RKO (cell line): ENCODE measurements at places on chromosomes 11 and 22.

DNA sequence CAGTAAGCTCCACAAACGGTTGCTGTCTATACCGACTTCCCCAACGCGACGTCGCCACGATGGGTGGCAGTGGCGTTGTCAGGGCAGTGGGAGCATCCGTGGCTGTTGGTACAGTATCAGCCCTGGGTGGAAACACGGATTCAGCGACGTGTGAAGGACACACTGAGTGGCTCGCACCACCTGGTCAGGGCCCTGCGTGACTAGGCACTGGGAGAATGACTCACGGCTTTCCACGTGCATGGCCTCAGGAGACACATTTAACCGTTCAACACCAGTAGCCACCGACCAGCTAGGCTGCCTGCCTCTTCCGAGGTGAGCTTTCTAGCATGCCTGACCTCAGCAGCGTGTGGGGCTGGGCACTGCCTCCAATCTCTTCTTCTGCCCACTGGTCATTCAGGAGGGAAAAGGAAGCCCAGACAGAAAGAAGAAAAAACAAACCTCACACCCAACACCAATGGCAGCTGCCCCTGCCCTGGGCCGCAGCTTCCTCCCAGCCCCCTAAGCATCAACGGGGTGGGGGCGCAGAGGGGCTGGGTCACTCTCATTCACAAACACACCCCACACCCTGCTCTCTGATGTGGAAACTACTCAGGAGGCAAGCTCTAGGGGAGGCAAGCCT lies 59.0 kb downstream of the MYH9 start:
- DNase-seq, result peak; percentile 27

DNA sequence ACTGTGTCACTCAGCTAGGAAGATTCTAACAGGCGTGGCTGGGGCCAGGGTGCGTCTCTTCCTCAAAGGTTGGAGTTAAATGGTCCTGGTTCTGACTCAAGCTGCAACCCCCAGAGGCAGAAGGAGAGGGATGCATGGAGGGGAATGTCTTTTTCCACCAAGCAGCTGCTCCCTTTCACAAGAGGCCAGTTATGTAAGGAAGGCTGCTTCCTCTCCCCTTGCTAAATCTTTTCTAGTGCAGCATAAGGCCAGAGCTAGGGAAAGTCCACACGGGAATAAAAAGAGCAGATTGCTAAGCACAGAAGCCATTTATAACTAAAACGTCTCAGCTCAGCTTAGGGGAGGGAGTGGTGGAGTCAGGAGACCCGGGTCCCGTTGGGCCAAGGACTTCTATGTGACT lies 10.0 kb downstream of the PVALB start:
- DNase-seq, result no peak

DNA sequence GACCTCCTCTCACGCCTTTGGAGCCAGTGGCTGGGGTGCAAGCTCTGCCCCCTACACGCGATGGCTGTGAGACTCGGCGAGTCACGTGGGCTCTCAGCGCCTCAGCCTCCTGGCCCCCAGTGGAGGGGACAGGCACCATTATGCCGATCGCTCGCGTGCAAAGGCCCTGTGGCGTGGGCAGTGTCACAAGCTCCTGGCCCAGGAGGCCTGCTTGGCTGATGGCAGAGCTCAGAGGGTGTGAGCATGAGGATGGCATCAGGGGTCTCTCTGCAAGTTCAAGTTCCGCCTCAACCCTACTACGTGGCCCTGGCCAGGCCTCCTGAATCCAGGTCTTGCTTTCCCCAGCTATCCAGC lies 90.8 kb upstream of the KCNQ1OT1 start:
- DNase-seq, result no peak

GRCh38 chr11:24312464-24313238 lies 184.2 kb upstream of the LUZP2 start:
- no peak for DNase-seq

GRCh38 chr22:27879923-27880322 lies 39.1 kb downstream of the PITPNB start:
- peak; percentile 68 for DNase-seq

DNA sequence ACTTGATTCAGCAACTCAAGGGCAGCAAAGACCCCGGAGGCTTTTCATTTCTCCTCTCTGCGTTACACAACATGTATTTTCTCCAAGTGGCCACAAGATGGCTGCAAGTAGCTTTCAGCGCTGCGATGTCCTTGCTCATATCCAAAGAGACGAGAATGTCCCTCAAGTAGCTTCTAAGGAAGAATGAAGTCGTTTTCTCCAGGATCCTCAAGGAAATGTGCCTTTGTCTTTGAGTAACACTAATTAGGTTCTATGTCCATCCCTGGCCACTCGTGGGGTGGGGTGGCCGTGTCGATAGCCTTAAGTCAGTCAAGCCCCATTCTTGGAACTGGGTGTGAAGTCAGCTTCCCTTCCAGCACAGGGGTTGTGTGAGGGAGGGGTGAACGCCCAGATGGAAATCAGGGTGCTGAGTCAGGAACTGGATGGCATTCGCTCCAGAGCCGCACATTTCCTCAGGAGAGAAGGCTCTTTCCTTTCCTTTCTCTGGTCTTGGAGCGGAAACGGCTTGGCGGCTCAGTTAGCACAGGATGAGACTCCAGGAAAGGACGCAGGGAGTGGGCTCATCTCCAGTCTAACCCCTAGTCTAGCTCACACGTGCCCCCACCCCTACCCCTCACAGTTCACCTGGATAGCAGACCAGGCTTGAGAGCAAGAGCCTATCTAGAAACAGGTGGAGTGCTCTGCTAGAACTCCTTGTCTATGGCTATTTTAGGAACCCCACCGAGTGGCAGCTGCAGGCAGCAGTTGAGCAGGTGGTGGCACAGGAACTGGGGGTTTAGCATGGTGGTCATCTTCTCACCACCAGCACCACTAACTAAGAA lies 44.3 kb downstream of the NNMT start:
- DNase-seq, result peak; percentile 84

- DNase-seq, result no peak
Measured at GRCh38 chr11:133955945-133956421, 785 bp downstream of the IGSF9B start.

DNA sequence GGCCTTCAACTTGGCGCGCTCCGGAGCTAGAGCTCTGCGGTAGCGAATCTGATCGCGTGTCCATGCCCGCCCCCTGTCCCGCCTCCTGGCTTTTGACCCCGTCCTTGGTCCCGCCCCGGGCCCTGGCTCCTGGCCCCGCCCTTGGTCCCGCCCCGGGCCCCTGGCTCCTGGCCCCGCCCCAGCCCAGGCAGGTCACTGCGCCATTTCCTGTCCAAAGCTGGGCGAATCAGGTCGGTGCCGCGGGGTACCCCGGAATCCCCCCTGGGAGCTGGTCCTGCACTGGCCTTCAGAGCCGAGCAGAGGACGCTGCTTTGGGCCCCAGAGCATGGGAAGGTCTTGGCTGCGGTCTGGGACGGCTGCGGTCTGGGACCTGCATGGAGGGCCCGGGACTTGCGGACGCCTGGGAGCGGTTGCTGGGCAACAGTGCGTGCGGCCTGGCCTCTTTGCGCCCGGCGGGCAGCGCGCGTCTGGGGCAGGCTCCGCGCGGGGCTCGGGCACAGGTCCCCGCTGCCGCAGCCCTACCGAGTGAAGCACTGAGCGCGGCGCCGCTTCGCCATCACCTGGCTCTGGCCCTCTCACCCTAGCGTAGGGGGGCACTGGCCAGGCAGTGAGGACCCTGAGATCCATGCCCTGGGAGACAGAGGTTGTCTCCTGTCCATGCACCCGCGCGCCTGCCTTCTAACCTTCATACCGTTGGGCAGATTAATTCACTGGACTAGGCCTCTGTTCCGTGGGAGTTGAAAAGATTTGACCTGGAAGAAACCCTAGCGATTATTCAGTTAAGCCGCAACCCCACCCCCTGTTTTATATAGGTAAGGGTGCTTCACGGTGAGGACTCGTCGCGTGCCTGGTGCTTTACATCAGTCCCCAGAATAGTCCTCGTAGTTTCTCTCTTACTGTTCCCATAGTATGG lies at the start of gene TTC12:
Gene TTC12 (plus strand): TSS at position 195 of the 913 bp plus-strand sequence. CDS start 1,675 bp downstream, outside the sequence.
- peak; percentile 91 for DNase-seq

DNA sequence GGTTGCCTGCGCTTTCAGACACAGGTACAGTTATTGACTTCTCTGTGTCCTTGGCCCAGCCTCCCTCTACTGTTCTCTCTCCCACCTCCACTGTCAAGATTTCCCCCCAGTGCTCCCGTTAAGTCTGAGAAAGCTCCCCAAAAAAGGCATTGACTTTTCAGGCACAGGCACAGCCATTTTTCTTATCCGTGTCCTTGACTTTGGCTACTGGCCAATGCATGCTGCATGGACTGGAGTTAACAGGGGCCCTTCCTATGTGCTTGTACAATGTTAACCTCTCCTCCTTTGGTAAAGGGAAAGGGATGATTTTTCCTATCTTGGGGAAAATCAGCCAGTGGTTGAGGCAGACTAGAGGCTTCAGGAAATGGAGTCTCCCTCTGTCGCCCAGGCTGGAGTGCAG lies 4.3 kb downstream of the APOL5 start:
- no peak for DNase-seq

- DNase-seq, result no peak
Measured at GRCh38 chr11:128294671-128295050, 292.7 kb downstream of the ETS1 start.

DNA sequence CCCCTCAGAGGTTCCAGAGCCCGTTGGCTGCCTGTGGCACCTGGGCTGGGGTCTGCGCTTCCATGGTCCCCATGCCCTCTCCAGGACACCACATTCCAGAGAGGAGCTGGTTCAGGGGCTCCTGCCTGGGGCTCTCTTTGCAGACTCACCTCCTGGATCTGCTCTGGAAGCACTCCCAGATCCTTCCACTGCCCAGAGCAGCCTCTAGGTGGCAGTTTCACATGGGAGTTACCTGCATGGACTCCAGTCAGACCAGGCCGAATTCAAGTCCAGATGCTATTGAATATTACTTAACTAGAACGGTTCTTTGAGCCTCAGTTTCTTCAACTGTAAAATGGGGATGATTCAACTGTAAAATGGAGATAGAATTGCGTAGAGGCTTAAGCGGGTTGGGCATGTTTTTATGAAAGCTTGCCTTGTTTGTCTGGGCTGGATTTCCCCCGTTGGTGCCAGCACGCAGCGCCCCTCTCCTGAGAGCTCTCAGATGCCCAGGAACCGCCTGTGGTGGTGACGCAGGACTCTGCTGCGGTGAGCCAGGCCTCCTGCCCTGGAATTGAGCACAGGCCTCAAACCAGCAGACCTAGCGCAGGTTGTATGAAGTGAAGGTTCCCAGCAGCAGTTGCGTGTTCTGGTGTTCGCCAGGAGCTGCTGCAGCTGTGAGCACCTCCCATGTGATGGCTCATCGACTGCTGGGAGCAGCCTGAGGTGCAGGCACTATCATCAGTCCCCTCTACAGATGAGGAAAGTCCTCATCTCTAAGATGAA lies 44.2 kb downstream of the LMO1 start:
- peak; percentile 49 for DNase-seq

DNA sequence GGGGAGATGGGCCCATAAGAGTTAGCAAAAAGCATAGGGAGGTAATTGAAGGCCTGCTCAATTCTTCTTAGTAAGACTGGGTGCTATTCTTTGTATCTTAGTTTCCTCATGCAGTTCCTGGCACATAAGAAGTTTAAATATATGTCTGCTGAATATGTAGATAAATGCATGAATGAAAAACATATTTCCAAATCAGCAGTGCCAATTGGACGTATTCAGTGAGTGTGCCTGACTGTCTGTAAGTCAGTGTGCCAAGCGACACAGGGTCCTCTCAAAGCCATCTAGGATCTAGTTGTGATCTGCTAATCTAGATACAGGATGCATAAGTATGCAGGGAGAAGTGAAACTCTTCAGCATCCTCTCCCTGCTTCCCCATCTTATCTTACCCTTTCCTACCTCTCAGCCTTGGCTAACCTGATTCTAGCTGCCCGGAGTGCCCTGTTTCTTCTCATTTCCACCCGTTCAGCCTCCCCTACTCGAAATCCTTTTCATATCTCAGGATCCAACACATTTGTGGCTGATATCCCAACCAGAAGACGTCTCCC lies 91.1 kb upstream of the SORL1-AS1 start:
- DNase-seq, result no peak

- DNase-seq, result peak; percentile 34
Measured at GRCh38 chr11:32870676-32871075, 21.9 kb upstream of the QSER1 start.

- DNase-seq, result no peak
Measured at GRCh38 chr11:19713196-19714021, 772 bp downstream of the NAV2 start.

DNA sequence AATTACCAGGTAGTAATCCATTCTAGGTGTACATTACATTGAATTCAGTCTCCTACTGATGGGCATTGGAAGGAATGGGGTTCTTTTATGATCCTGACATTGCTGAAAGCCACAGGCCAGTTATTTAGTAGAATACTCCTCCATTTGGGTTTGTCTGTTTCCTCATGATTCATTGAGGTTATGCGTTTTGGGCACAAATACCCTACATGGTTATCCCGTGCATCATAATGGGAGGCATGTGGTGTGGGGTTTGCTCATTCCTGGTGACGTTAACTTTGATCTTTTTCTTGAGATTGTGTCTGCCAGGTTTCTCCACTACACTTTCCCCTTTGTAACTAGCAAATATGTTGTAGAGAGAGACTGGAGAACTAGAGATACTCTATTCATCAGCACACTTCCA lies 5.5 kb downstream of the FOLR3 start:
- peak; percentile 48 for DNase-seq

GRCh38 chr22:28245579-28246224 lies 326.6 kb upstream of the PITPNB start:
- no peak for DNase-seq

GRCh38 chr11:74581954-74582547 lies 10.3 kb upstream of the POLD3 start:
- no peak for DNase-seq

DNA sequence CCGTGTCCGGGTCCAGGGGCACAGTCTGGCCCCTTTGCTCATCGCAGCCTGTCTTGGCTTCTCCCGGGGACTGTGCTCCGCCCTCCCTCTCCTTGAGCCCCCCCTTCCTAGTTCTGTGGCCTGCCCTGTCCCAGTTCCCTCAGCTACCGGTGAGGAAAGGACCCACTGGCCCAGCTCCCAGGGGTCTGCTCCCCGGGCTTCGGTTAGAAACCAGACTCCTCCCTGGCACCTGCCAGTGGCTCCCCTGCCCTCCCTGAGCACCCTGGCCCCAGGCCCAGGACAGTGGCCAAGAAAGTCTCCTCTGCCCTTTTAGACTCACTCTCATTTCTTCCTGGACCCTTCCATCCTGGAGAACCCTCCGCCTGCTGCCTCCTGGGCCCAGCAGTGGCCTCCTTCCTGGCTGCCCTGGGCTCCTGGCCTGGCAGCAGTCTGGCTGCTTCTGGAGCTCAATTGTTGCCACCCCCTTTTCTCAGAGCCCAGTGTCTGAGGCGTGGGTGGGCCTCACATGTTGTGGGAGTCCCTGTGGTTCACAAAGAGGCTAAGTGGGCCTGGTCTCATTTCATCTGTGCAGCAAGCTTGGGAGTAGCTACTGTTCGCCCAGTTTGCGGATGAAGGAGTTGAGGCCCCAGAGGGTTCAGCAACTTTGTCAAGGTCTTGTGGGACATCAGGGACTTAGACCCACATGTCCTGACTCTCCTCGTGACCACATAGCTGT lies 12.6 kb downstream of the PRDM11 start:
- DNase-seq, result no peak

GRCh38 chr11:120137611-120138521 lies at the start of gene TRIM29:
TRIM29 (minus strand) TSS chr11:120138113; CDS start chr11:120138031, 82 bp downstream.
- no peak for DNase-seq

DNA sequence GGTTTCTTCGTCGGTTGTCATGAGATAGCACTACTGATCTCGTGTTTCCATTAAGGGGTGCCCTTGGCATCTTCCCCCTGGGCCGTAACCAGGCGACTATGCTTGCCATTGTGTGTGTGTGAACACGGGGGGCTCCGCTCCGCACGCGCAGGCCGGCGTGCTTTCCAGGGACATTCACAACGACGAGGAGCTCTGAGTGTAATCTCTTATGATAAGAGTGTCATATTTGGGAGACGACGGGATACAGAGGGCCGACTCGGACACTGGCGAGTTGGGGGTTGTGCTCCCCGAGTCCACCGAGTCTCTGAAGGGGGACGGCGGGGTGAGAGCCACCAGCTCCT lies 170.9 kb upstream of the CTSC start:
- no peak for DNase-seq

- no peak for DNase-seq
Measured at GRCh38 chr22:46828323-46828900, 66.0 kb downstream of the TBC1D22A start.
